Hematopoietic multipotent progenitor cell (in vitro differentiated cells): ENCODE measurements at places on chromosomes 7 and 10. TPM values are rescaled to one million over a fixed set of nuclear protein-coding genes. Genes with fewer than 3 reads are reported as not detected.

CALD1 gene
- under 0.01 TPM for total RNA-seq

HHEX gene
- 68.7 TPM for total RNA-seq

GTF2IRD2 gene
- total RNA-seq, result 7.3 TPM

ICA1 gene
- total RNA-seq, result 14.0 TPM

SPDYE6 gene
- total RNA-seq, result not detected
